Spleen (tissue), 13 donors: ENCODE measurements at places on chromosomes 4 and X.

GRCh38 chrX:3713225-3713936 lies at the start of gene PRKX:
Gene PRKX (minus strand): TSS chrX:3713649. CDS start chrX:3713253, 396 bp downstream.
- DNase-seq: peak; percentile 94

DNA sequence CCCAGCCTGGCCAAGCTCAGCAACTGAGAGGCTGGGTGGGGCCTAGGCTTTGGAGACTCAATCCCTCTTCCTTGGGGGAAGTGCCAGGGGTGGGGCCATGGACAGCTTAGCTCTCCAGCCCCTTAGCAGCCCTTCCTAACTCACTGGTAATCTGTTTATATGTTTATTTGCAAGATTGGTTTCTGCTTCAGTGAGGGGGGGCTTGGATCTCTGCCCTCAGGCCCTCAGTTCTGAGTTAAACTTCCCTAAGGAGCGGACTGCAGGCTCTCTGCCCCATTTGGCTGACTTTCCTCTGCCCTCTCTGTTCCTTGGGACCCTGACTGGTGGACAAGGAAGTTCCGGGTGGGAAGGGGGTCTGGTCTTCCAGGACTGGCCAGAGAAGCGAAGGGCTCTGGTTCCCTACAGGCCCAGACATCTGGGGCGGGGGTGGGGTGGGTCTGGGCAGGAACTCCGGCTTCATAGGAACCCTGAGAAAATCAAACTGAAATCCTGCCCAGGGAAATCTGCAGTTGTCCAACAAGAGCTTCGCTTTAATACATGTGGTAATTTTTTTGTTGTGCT lies 51.4 kb downstream of the NALF2 start:
- no peak for DNase-seq

GRCh38 chr4:182648766-182649165 lies 268.4 kb downstream of the DCTD start:
- DNase-seq: no peak

DNA sequence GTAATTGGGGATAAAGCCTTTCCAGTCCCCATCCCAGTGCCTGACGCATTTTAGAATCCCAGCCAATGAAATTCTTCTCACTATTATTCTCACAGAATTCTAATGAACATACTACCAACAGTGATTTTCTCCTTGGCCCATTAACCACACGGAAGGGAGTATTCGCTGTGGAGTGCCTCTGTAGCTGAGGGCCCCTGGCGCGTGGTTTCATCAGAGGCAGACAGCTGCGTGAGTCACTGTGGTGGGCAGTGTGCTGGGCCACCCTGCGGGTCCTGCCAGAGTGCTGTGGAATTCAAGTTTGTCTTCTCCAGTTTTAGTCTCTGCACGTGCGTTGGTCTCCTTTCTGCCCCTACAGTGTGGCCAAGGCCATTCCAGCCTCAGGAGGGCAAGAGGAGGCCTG lies 335.4 kb upstream of the FAT1 start:
- no peak for DNase-seq

DNA sequence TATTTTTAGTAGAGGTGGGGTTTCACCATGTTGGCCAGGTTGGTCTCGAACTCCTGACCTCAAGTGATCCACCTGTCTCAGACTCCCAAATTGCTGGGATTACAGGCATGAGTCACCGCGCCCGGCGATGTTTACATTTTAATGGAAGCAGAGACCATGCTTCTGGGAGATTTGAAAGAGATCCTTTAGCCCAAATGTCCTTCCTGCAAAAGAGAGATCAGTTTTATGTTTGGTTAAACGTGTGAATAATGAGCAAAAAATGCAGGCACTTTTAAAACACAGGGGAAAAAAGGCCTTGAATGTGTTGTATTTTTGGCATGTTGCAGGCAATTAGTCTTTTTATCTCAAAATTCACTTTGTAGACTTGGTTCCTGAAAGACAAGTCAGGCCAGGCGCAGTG lies 95.8 kb upstream of the ELOVL6 start:
- no peak for DNase-seq
